Stimulated activated CD8-positive, alpha-beta memory T cell treated with anti-CD3 and anti-CD28 coated beads, Interleukin-15, amount 100 ng/mL, for 24 hours (primary cell): ENCODE measurements at places on chromosomes 7 and 10.

DNA sequence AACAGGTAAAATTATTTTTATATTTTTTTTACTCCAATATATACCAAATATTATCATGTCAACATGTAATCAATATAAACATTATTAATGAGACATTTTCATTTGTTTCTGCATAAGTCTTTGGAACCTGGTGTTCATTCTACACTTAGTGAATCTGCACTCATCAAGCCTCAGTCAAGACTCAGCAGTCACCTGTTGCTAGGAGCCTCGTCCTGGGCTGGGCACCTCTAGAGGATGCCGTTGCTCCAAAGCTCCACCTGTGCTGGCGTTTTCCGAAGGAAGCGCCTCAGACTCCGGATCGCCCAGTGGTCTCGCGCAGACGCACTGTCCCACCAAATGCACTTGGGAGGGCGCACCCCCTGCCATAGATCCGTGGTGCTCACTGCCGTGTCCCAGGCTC lies 604.7 kb upstream of the MKI67 start:
- DNase-seq = no peak

- no peak for DNase-seq
These were observed 688 bp upstream of the FOXL3 start for GRCh38 chr7:289209-289755.

- DNase-seq = no peak
These were observed 676 bp downstream of the PLAC9 start for GRCh38 chr10:80133206-80133605.

DNA sequence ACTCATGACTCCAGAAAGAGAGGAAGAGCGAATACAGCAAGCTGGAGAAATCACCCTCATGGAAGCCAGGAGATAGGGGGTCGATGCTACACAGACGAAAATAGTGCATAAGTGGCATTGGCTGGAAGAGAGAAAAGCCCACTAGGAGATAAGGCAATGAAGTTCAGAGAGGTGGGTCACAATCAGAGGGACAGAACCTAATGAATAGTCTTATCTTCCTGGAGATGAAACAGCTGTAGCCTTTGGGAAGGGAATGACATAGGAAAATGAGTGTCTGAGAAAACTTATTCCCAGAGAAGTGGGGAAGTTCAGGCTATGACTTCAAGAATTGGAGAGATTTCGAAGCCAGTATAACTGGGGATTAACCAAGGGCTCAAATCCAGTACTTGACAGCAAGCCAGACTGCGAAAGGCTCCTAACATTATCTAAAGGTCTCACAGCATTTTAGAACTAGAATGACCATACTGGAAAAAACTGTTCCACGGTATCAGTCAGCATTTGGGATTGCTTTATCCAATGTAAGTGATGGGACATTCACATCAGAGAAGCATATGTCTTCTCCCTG lies 211.1 kb downstream of the ZNF365 start:
- DNase-seq = no peak

- DNase-seq = no peak
These were observed 192.1 kb downstream of the CELF2 start for GRCh38 chr10:11209830-11210181.

GRCh38 chr7:120169996-120170783 lies 102.8 kb upstream of the KCND2 start:
- no peak for DNase-seq

GRCh38 chr7:118511146-118511545 lies 286.6 kb downstream of the ANKRD7 start:
- DNase-seq = no peak

GRCh38 chr10:98377001-98377400 lies 38.0 kb downstream of the PYROXD2 start:
- no peak for DNase-seq

GRCh38 chr10:102327641-102328040 lies 67.9 kb upstream of the NFKB2 start:
- no peak for DNase-seq
